ENCODE measurements at places on chromosomes 16 and 17.

DNA sequence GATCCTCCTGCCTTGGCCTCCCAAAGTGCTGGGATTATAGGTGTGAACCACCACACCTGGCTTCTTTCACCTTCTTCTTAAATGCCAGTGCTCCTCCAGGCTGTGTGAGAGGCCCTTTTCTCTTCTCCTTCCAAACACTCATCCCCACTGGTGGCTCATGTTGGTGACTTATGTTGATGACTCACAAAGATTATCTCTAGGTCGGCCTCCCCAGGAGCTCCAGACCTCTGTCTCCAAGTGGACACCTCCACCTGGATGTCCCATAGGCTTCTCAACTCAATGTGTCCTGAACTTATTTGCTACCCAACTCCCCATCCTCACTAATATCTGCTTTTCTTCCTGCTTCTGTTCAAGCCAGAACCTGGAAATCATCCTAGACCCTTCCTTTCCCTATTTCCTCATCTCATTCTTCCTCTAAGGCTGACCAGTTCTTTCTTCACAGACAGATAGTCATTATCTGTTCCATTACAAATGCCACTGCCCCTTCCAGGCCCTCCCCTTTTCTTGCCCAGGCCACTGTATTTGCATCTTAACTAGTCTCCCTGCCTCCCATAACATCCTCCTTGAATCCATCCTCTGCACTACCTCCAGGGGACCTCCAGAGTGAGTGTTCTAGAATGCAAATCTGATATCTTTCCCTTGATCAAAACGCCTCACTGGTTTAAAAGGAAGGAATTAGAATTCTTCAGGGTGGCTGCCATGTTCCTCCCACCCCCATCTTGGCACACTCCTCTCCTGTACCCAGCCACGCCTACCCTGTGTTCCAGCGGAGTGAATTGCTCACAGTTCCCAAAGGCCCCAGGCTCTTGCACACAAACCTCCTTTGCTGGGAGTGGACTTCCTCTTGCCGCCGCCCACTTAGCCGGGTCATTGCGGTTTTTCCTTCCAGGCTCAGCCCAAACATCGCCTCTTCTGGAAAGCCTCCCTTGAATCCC lies 34.8 kb upstream of the FBXO47 start:
- no peak for DNase-seq

DNA sequence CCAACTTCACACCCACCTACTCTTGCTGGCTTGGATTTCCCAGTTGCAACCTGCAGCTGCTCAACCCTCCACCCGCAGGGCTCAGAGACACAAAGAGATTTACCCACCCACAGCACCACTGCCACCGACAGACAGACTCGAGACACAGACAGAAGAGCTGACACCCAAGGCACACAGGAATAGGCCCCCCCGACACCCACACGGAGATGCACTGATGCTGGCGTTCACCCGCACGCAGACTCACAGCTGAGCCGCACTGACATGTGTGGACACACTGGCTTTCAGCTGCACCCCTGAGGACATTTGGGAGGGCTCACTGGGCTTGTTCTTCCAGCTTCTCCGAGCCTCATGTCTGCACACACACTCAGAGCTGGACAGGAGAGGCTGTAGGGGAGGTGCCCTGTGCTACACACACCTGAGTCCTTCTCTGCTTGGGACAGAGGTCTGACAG lies 8.2 kb downstream of the STX1B start:
- no peak for DNase-seq

- no peak for DNase-seq
Observed at GRCh38 chr16:87834668-87835473, 34.4 kb downstream of the SLC7A5 start.

GRCh38 chr16:8717892-8718415 lies 43.5 kb downstream of the ABAT start:
- DNase-seq: no peak

DNA sequence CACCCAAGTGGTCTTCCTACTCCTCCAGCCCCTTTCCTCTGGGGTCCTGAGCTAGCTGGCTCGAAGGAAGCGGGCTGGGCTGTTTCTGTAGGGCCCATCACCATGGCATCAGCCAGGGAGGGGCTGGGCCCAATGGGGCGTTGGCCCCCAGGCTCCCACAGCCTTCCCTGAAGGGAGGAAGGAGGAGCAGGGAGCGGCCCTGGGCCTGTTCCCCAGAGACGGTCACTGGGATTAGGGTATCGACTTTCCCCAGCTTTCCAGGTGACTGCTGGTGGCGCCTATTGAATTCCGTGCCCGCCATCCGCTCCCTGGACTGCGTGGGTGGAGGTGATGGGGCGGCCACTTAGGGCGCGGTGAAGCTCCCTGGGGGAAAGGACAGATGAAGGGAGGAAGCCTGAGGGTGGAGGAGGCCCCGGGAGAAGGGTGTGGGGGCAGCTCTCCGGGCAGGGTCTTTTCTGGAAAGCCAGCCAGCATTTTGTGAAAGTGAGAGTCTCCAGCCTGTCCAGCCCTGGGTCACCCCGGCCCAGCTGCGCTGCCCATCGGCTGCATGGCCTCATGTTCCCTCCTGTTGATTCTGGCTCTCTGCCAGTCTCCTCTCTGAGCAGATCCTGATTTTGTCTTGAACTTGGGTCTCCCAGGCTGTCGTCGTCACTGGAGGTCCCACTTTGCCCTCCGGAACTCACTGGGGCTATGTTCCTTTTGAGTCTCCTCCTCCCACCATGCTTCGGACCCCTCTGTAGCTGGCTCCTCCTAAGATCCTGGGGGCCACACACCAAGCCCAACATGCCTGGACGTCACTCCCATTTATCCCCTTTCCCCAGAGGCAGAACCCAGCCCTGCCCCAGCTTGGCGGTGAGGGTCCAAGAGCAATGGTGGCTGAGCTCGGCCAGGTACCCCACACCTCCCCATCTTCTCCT lies 9.8 kb downstream of the NHERF1 start:
- no peak for DNase-seq

GRCh38 chr17:53475002-53475401 lies 347.7 kb upstream of the KIF2B start:
- no peak for DNase-seq

GRCh38 chr16:49336581-49336980 lies 37.0 kb upstream of the C16orf78 start:
- DNase-seq: peak; percentile 19

- DNase-seq: no peak
Observed at GRCh38 chr16:81873206-81873605, 94.1 kb downstream of the PLCG2 start.

GRCh38 chr17:42893359-42893758 lies 7.2 kb upstream of the G6PC1 start:
- no peak for DNase-seq

DNA sequence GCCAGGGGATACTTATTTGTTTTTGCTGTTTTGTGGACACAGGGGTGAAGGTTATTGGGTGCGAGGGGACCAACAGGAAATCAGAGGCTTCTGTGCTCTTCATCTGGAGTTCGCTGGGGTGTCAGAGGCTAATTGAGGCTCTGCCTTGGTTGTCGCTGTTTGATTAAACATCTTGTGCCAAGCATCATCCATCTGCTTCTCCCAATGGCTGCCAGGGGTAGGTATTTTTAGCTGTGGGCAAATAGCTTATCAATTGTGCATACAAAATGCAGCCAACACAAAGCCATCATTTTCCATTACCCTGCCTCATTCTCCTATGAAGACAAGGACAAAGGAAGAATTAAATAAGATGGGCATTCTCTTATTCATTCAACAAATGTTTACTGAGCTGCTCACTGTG lies 27.8 kb downstream of the GPR139 start:
- DNase-seq: no peak

GRCh38 chr16:19879241-19879792 lies 5.3 kb downstream of the GPRC5B start:
- no peak for DNase-seq

DNA sequence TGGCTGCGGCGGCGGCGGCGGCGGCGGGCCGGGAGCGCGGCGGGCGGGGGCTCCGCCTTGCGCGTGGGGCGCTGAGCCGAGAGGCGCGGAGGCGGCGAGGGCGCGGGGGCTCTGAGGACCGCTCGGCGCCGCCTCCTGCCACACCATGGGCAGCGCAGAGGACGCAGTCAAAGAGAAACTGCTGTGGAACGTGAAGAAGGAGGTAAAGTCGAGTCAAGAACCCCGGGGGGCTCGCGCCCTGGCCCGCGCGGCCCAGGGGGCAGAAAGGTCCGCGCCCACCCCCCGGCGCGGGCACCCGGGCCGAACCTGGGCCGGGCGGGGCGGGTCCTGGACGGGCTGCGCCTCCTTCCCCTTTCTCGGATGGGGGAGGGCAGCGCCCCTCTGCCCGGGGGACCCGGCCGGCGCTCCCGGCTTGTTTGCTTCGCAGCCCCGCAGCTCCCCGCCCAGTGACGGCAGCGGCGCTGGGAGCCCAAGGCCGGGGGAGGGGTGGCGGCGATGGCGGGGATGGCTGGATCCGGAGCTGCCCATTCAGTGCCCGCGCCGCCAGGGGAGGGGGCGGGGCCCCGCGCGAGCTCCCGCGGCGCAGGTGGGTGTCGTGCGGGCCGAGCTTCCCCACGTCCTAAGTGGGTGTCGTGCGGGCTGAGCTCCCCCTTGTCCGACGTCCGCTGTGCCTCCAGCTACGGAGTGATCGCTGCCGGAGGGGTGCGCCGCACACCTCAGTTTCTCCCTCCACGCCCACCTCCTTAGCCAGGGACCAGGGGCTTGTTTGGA lies 428 bp downstream of the SGSM2 start:
- peak; percentile 80 for DNase-seq

DNA sequence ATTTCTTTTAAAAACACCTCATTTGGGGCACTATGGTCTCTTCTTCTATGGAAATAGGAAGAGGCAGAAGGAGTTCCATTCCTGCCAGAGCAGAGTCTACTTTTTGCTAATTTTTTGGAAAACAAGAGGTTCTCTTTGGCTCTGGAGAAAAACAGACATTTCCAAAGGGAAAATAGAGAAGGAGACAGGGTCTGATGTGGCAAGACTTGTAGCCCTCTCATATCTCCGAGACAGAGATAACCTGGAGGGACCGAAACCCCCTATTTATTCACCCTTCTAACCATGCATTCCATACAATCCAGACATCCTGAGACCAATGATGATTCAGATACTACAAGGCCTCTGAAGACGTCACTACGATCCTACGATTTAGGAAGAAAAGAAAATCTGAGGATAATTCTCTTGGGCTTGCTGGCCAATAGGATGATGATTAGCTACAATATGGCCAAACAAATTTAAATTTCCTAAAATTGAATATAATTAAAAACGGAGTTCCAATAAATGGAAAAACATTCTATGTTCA lies 70.2 kb downstream of the HIC1 start:
- DNase-seq: no peak

GRCh38 chr16:11278681-11279628 lies 2.2 kb downstream of the PRM1 start:
- no peak for DNase-seq

- no peak for DNase-seq
Observed at GRCh38 chr17:726271-726919, 6.0 kb upstream of the TLCD3A start.

DNA sequence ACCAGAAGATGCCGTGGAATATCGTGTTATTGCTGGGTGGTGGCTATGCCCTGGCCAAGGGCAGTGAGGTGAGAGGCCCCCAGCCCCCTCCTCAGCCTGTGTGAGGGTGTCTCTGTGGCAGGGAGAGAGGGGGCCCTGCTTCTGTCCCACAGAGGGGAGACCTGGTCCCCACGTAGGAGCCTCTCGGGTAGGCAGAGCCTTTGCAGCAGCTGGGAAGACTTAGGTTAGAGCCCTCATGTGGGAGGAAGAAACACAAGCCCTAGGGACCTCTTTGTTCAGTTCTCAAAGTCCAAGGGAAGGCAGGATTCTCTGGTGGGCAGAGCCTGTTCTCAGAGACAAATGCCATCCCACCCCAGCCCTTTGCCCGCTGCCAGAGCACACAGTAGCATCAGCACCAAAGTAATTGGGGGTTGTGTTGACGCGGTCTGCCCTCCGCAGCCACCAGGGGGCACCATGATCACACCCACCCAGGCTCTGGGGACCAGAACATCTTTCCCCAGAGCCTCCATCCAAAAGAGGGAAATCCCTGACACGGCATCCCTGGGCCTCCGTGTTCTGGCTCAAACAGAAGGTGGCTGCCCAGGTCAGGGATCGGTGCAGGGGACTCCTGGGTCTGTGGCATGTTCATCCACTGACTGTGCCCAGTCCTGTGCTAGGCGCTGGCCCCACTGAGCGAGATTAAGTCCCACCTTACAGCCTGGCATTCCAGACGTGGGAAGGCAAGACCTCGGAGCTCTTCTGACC lies 11.5 kb upstream of the FOXN1 start:
- peak; percentile 93 for DNase-seq

- no peak for DNase-seq
Observed at GRCh38 chr16:7055443-7055842, 277.2 kb upstream of the RBFOX1 start.

GRCh38 chr17:78973792-78974520 lies 5.8 kb downstream of the LGALS3BP start:
- no peak for DNase-seq

GRCh38 chr17:61946359-61946758 lies 18.6 kb upstream of the INTS2 start:
- DNase-seq: no peak

DNA sequence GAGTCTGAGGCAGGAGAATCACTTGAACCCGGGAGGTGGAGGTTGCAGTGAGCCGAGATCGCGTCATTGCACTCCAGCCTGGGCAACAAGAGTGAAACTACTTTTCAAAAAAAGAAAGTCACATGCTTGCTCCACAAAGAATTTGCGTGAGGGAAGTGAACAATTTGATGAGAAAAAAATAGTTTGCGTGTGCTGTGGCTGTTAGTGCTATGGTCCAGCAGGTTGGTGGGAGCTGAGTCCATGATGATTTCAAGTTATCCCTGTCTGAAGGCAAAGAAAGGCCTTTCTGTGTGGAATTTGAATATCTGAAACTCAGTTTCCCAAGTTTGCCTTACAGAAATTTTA lies 21.0 kb downstream of the PRCD start:
- no peak for DNase-seq
